ENCODE measurements at places on chromosomes 12 and 14.

- no peak for DNase-seq
- peaks cover 3% of the 10 kb centered on the region for H3K36me3 ChIP-seq
- H3K27ac ChIP-seq, result no peak overlapping the region
- H3K4me3 ChIP-seq, result no peak overlapping the region
- no peaks in the 10 kb centered on the region for H3K27me3 ChIP-seq
These were observed 7.7 kb downstream of the TBX3 start for GRCh38 chr12:114676142-114676741.

DNA sequence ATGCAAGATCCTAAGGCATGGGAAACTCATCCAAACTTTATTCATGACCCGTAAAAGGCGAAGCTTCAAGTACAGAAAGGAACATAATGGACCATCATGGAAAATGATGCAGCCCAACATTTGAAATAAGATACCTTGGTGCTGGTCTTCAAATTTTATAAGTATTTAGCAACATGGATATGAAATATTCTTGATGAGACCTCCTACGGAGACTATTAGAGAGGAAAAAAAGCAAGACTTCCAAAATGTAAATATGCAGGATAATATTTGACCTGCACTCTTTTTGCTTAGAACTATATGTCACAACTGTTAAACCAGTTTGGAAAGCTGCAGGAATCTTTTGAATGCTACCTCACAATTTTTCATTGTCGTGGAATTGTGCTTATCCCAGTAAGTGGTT is 168.8 kb upstream of the ARID2 start:
- no peak overlapping the region for H3K27ac ChIP-seq
- no peaks in the 10 kb centered on the region for H3K4me1 ChIP-seq
- H3K27me3 ChIP-seq, result no peaks in the 10 kb centered on the region
- DNase-seq, result no peak
- no peaks in the 10 kb centered on the region for H3K36me3 ChIP-seq

DNA sequence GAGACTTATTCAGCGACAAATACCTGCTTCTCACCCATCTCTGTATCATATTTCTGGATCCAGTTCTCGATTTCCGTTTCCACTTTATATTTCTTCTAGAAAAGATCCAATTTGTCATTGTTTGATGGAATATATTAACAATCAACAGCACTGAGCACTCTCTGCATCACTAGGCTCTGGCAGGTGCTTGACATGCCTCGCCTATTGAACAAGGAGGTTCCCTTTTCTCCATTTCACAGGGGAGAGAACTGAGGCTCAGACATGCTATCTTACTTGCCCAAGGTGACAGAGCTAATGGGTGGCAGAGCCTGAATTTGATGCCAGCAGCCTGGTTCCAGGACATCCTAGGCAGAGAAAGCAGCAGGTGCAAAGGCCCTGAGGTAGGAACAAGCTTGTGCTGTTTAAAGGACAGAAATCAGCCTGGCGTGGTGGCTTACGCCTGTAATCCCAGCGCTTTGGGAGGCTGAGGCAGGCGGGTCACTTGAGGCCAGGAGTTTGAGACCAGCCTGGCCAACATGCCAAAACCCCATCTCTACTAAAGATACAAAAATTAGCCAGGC is 12.1 kb downstream of the RITA1 start:
- no peaks in the 10 kb centered on the region for H3K4me1 ChIP-seq
- no peak overlapping the region for H3K27ac ChIP-seq
- H3K4me3 ChIP-seq, result no peak overlapping the region
- no peaks in the 10 kb centered on the region for H3K36me3 ChIP-seq
- no peaks in the 10 kb centered on the region for H3K27me3 ChIP-seq

DNA sequence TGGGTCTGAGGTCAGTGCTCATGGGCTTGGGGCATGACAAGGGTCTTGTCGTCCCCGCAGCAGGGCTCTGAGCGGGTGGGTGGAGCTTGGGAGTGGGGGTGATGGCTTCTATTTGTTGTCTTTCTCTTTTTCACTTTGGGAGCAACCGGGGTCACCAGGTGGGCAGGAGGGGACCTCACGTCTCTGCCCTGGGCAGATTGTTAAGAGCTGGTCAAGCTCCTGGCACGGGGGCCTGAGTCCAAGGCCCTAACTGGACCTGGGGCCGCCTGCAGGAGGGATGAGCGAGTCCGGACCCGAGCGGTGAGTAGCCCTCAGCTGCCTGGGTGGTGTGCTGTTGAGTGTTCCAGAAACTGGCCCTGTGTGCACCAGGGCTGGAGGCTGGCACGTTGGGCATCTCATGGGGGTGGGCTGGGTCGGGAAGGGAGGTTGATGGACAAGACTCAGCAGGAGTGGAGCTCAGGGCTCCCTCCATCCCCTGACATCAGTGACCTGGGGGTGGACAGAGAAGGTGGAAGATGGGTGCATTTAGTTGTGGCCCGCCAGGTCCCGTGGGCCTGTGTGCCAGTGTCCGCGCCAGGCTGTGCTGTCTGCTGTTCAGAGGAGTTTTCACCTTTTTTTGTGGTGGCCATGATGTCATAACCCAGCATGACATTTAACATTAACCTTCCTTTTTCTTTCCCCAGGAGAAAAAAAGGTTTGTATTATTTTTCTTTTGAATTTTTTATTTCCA is 27.5 kb downstream of the RTL1 start:
- peak; percentile 56 for DNase-seq
- H3K27me3 ChIP-seq, result no peaks in the 10 kb centered on the region
- no peaks in the 10 kb centered on the region for H3K4me1 ChIP-seq
- no peak overlapping the region for H3K27ac ChIP-seq
- H3K36me3 ChIP-seq, result no peaks in the 10 kb centered on the region

DNA sequence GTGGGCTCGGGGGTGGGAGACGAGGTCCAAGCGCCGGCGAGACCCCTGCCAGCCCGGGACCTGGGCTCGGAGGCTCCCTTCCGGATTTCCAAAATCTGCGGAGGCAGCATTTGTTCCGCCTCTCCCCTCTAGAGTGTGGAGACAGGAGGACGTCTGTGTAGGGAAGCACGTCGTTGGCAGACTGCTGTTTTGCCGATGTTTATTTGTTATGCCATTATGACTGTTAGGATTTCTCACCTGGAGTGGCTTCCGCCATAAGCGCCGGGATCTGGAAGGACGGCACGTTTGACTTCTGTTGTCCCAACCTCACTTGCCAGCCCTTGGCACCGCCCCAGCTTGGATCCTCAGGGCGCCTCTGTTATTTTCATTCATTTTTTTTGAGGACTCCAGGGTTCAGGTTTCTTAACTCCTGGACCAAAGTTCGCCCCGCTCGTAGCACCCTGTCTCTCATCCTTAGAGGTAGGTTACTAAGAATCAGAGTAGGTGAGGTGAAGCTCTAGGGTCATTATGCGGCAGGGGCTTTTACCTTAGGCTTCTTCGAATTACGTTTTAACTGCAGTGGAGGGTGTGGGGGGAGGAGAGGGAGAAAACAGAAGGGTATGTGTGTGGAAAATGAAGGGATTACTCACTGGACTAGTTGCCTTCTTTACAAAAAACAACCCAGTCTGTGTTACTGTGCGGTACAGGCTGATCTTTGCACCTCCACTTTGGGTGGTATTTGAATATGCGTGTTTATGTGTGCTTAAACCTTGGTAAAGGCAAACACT is 547 bp upstream of the PYGL start:
- H3K4me1 ChIP-seq, result no peaks in the 10 kb centered on the region
- H3K27ac ChIP-seq, result no peak overlapping the region
- no peaks in the 10 kb centered on the region for H3K36me3 ChIP-seq
- H3K4me3 ChIP-seq, result peak overlapping the region; percentile 76

Measured in aorta (tissue), 5 donors.